Stimulated activated CD8-positive, alpha-beta memory T cell treated with anti-CD3 and anti-CD28 coated beads, Interleukin-4, amount 100 ng/mL, for 48 hours (primary cell): ENCODE measurements at places on chromosomes 1 and 21.

GRCh38 chr21:44836666-44837471 is 19.0 kb upstream of the SUMO3 start:
- DNase-seq, result no peak

DNA sequence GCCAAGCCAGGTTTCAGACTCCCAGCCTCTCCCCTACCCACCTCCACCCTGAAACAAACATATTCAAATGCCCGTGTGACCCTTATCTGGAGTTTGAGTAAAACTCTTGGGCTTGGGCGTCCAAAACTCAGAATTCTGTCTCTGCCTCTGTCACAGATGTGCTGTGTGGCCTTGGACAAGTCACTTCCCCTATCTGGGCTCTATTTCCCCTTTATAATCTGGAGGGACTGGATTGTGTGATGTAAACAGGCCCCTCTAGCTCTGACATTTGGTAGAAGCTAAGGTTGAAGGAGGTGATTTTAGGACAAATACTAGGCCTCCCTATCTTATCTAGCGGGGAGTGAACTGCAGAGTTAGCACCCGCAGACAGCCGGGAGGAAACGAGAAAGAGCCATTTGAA is 67.5 kb downstream of the IGSF21 start:
- no peak for DNase-seq

DNA sequence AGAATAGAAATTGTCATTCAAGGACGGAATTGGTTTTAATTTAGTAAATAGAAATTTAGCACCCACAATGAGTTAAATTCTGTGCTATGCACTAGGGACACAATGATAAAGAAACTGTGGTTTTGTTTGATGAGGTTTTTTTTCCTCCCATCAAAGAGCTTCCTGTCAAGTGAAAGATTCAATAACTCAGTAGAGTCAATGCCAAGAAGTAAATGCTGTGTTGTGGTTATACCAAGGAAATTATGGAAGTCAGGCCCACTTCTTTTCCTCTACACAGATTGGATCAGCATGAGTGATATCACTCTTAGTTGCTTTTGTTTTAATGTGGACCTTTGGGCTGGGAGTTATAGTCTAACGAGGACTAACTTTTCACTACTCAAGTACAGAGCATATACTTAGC is 1269.6 kb upstream of the ADGRL2 start:
- no peak for DNase-seq

DNA sequence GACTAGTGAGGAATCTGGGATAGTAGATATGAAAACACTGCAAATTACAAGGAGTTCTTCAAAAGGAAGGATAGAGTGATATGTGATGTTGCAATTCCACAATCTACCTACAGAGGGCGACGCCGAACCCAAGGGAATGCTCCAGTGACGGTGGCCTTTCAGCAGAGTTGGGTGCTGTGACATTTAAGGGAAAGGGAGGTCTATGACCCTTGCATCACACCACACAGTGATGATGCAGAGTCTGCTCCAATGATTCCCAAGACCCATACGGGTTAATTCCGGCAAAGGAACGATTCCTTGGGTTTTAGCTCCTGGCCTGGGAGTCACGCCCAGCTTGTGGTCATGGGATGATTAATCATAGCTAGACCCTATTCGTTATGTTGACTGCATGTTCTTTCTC is 123.0 kb upstream of the IGSF21 start:
- peak; percentile 62 for DNase-seq

DNA sequence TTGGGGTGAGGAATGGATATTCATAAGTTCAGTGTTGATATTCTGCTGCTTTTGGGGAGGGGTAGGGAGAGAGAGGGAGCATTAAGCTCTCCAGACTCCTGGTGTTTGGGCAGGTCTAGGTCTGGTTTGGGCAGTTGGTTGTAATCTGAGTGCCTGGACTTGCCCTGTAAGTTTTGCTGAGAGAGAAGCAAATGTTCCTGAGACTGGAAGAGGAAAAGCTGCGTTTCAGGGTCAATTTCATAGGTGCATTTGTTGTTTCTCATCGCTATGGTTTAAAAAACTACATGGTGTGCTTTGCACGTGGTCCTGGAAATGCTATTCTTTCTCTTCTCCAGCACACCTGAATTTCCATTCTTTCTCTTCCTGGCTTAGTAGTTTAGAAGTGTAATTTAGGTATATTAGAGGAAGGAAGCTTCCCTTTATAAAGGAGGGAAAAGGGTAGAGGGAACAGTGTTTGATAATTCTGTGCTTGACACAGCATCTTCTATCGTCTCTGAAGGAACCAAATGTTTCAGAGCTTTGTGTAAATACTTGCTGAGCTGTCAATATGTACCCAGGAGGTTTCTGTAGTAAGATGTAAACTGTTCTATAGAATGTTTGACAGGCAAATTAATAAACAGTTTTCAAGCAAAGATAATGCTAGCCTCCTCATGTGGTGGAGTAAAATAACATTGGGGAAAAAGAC is 6.3 kb downstream of the ARID1A start:
- peak; percentile 19 for DNase-seq

- no peak for DNase-seq
These were observed 36.2 kb upstream of the TNFSF4 start for GRCh38 chr1:173243300-173243699.

DNA sequence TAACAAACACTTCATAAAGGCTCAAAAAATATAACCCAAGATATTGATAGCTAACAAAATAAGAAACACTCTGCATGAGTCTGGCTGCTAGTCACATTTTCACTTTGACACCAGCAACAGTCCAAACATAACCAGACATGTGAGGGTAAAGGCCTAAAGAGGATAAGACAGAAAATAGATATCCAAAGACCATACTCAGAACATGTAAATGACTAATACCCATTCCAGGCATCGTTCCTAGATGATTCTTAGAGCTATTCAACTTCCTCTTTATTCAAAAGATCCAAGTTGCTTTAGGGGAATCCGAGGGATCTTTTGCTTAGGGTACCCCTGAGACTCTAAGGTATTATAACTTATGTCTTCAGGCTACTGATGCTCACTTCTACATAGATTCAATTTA is 5.1 kb downstream of the COL24A1 start:
- DNase-seq, result no peak

DNA sequence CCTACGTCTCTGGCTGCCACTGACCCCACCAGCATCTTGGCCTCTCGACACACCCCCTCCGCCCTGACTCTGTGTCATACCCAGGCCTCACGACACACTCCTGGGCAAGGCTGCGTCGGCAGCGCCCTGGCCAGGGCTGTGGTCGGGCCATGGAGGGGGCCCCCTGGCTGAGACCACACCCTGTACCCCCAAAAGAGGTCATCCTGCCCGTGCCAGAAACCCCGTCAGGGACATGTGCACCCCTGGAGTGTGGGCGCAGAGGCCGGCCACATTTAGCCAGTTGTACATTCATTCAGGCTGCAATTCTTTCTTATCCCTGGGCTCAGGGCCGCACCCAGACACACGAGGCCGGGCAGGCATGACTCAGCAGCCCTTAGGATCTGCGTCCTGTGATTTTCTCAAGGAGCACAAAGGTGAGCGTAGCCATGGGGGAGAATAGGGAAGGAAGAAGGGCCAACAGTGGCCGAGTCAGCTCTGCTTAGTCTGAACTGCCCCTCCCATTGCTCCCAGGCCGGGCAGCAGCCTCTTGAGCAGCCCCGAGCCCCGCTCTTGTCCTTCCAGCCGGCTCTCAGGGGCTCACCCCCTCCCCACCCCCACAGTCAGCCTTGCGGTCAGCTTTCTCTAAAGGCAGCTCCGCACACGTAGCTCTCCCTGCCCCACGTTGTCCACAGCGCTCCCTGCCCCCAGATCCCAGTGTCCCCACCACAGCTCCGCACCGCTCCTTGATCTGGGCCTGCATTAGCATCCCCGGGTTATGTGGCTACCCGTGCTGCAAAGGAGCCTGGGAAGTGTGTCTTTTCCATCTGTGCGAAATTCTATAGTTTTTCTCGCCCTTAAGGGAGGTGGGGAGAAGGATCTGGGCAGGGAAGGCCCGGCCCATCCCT is 7.9 kb downstream of the CSTB start:
- DNase-seq, result no peak

- DNase-seq, result no peak
These were observed 2.2 kb upstream of the ADAM30 start for GRCh38 chr1:119898530-119898929.

- DNase-seq, result no peak
These were observed 77.6 kb upstream of the CACYBP start for GRCh38 chr1:174922121-174922520.

GRCh38 chr1:59124166-59124565 is 172.7 kb upstream of the FGGY start:
- no peak for DNase-seq

- DNase-seq, result peak; percentile 87
These were observed 350 bp upstream of the S100A6 start for GRCh38 chr1:153536012-153536670.

- DNase-seq, result no peak
These were observed 91.4 kb downstream of the LYST start for GRCh38 chr1:235775246-235775860.

- DNase-seq, result no peak
These were observed 24.4 kb downstream of the DUSP10 start for GRCh38 chr1:221717485-221717853.

DNA sequence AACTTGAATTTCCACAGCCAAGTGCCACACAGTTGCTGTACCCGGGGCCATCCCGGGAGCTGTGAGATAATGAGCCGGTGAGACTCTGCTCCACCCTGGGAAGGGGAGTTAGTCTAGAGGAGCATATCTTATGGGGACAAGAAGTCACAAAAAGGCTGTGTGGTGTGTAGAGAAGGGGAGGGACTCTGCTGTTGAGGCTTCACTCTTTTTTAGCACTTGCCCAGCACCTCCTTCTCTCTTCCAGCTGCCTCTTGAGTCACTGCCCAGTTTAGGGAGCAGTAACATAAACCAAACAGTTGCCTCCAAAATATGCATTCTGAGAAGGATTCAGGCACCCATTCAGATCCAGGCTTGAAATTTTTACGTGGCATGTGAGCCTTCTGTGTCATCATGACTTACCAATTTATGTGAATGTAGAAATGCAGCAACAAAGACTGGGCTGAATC is 744 bp upstream of the WDR26 start:
- no peak for DNase-seq

GRCh38 chr1:77400781-77401180 is 119.0 kb downstream of the AK5 start:
- DNase-seq, result no peak
